ENCODE measurements at places on chromosomes 1 and 21.

DNA sequence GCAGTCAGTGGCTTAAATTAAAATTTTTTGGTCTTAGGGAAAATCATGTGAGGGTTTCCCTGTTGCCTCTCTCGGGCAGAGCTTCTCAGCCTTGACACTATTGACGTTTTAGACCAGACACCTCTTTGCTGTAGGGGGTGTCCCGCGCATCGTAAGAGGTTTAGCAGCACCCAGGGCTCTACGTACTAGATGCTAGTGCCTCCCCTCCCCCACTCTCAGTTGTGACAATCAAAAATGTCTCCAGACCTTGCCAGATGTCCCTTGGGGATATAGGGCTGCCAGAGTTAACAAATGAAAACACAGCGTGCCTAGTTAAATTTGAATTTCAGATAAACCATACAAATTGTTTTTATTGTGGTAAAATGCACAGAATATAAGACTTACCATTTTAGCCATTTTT, 293.3 kb downstream of the DISC1 start:
- DNase-seq = peak; percentile 60

- DNase-seq = no peak
Observed at GRCh38 chr1:100354971-100355394, 2.7 kb downstream of the CDC14A start.

DNA sequence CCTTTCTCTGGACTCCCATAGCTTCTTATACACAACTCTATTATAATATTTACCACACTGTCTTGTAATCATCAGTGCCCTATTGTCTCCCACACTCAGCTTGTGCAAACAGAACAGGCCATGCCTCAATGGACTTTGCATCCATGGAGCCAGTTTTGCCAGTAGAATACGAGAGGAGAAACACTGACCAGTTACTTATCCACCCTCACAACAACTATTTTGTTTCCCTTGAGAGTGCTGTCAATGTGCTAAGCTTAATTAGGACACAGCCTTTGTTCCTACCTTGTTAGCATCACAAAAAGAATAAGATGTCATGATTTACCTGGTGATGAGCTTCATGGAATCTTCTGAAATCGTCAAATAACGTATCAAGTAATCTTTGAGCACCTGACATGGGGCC, 18.1 kb upstream of the LRRC52 start:
- DNase-seq = no peak

- no peak for DNase-seq
Observed at GRCh38 chr1:178537382-178538090, 24.6 kb downstream of the TEX35 start.

DNA sequence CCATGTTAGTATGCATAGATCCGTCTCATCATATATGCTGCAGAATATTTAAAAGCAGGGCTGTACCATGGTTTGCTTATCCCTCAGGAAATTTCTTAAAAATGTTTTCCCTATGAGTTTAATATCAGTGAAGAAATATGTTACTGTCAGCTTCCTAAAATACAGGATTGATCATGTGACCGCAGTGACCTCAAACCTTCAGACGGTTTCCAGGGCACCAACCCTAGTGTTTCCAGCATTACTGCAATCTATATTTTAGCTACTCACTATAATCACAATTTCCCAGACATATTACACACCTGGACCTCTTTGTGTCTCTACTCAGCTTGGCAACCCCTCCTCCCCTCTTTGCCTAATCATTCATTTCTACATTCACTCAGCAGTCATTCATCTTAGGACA, 7.7 kb upstream of the SDHB start:
- DNase-seq = no peak

GRCh38 chr1:43444151-43444828, 9.4 kb downstream of the HYI start:
- no peak for DNase-seq

DNA sequence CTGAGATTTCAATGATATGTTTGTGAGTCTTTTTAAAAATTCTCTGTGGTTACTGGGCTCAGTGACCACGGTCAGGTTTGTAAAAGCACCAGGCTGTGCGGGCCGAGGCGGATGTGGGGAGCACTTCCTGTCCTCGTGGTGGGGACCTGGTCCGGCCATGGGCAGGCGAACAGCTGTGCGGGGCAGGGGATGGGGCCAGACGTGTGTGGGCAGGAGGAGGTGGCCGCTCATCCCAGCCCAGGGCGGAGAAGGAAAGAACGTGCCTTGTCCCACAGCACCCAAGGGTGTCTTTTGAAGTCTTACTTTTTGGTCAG, 5.2 kb upstream of the OXCT2 start:
- DNase-seq = no peak

- DNase-seq = peak; percentile 71
Observed at GRCh38 chr21:46184625-46185555, 631 bp upstream of the SPATC1L start.

DNA sequence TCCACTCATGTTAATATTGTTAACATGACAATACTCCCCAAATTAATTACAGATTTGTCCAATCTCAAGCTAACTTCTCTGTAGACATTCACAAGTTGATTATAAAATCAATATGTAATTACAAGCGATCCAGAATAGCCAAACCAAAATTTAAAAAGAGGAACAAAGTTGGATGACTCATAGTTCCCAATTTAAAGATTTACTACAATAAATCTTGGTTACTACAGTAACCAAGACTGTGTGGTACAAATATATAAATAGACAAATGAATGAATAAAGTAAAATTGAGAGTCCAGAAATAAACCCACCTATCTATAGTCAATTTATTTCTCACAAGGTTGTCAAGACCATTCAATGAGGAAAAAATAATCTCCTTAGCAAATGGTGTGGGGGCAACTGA, 7.1 kb upstream of the KRTAP10-4 start:
- no peak for DNase-seq

GRCh38 chr1:207097871-207098324, 6.1 kb upstream of the C4BPA start:
- no peak for DNase-seq

DNA sequence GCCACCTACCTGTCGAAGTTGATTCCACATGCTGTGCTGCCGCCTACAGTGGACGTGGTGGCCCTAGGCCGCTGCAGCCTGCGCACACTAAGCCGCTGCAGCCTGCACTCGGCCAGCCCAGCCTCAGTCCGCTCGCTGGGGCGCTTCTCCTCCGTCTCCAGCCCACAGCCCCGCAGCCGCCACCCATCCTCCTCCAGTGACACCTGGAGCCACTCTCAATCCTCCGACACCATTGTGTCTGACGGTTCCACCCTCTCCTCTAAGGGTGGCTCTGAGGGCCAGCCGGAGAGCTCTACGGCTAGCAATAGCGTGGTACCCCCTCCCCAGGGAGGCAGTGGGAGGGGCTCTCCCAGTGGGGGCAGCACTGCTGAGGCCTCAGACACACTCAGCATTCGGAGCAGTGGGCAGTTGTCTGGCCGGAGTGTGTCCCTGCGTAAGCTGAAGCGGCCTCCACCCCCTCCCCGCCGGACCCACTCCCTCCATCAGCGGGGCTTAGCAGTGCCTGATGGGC, 46.9 kb downstream of the YARS1 start:
- DNase-seq = no peak

- DNase-seq = no peak
Observed at GRCh38 chr1:12380326-12381249, 150.8 kb downstream of the VPS13D start.

- DNase-seq = peak; percentile 69
Observed at GRCh38 chr1:30191154-30191702, 532.2 kb downstream of the MATN1 start.

GRCh38 chr1:115767403-115767802, 1.1 kb downstream of the CASQ2 start:
- no peak for DNase-seq

DNA sequence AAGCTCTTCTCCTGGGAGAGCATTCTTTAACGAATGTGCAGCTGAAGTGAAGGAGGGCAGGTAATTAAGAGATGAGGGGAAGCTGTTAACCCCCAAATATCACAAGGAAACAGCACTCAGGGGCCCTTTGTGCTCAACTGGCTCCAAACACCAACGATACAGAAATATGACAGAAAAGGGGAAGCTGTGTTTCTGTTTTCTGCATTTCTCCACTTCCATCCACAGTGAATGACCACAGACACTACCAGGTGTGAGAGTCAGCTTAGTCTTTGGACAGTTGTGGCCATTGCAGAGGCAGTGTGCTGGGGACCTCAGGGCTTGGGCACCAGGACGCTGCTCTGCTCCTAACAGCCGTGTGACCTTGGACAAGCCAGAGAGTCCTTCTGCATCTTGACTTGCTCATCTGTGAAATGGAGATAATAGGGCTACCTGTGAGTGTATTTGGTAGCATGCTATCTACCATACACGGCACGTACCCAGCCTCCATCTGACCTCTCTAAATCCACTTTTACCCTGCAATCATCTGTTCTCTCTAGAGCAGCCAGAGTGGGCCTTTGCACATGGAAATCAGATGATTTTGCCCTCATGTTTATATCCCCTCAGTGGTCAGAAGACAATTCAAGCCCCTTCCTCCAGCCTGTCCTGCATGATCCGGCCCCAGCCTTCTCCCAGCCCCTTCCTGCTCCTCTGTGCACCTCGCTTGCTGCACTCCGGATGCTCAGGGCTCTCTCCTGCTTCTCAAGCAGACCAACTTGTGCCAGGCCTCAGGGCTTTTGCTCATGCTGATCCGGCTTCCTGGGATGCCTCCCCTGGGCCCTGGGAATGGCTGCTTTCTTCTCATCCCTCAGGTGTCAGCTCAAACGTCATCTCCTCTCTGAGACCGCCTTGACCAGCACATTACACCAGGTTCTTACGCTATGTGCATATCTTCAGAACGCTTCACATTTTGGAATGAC, 4.7 kb upstream of the TINAGL1 start:
- no peak for DNase-seq

- DNase-seq = no peak
Observed at GRCh38 chr1:193456811-193457280, 270.4 kb upstream of the B3GALT2 start.

DNA sequence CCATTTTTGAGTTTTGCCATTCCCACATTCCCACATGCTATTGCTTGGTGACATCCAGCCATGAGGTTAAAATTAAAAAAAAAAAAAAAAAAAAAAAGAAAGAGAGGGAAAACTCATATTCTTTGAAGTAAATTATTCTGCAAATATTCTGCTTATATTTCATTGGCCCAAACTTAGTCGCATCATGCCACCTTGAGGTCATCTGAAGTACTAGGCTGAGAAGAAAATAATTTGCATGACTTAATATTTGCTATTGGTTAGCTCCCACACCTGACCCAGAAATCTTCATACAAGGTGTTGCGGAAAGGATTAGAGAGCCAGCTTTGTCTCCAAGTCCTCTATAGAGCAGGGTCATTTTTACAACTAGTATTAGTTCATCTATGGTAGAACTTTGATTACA, 2206.0 kb downstream of the MRPL39 start:
- no peak for DNase-seq

DNA sequence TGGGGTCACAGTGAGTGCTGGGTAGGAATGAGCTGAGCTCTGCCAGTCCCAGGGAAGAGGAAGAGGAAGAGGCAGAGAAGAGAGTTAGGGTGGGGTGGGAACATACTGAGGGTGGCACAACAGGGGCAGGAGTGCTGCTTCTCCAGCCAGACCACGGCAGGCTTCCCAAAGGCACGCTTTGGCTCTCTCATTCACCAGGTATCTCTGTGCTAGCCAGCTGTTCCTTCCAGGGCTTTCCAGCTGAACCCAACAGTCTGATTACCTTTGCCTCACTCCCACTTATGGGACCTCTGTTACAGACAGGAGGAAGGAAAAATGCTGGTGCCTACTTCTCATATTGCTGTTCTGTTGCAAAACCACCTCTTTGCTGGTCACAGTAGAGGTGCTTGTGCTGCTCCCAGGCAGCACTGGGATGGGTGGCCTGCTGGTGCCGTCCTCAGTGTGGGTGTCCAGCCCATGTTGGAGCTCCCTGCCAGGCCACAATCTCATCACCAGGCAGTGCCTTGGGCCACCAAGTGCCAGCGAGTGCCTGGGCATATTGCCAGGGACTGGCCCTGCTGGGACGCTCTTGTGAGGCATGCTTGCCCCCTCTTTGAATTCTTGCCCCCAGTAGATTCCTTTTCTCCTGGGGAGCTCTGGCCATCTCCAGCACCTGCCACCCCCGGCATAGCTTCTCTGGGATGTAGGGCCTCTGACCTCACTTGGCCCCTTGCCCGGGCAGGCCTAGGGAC, 2.1 kb downstream of the ADORA1 start:
- no peak for DNase-seq

DNA sequence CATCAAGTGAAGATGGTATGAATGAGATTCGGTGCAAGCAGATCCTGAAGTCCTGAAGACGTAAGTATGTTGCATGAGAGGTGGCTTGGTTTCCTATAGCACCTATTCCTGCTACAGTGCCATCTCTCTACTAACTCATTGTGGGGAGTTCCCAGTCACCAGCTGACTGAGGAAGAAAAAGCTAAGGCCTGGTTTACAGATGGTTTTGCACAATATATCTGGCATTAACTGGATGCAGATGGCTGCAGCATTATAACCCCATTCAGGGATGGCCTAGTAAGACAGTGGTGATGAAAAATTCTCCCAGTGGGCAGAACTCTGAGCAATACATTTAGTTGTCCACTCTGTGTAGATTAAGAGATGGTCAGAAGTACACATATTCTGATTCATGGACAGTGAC, 36.7 kb downstream of the RTCA start:
- no peak for DNase-seq

DNA sequence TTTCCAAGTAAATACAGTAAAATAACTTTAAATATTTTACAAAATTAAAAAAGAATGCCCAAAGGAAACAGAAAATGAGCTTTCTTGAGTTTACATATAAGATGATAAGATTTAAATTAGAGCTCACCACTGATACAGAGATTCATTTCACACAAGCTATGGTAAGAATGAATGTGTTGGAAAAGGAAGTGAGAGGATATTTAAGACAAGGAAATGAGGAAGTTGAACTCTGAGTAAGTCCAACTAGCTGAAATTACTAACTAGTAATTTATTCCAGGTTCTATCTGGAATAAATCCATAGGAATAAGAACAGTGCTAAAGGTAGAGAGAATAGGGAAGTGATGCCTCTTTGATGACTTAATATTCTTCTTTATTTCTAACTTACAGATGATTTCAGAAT, 42.4 kb downstream of the FNBP1L start:
- DNase-seq = no peak

- DNase-seq = no peak
Observed at GRCh38 chr1:99268021-99268420, 3.7 kb downstream of the PLPPR4 start.

GRCh38 chr1:230195199-230195598, 128.2 kb downstream of the GALNT2 start:
- DNase-seq = no peak

DNA sequence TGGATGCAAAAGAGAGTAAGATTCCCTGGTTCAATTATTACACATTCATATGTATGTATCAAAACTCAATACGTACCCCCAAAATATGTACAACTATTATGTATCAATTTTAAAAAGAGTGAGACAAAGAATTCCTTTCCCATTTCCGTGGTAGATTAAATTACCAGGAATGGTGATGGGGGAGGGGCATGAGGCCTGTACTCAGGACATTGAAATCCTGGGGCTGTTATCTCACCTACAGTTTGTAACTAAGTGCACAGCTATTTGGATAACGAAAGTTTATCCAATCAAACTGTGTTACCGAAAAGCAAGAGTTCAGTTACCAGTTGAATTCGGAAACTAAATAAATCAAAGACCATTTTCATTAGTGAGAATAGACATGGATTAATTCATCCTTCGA, 8.3 kb upstream of the ESRRG start:
- DNase-seq = no peak

GRCh38 chr21:28604946-28605537, 387.6 kb downstream of the LTN1 start:
- no peak for DNase-seq

- DNase-seq = no peak
Observed at GRCh38 chr21:23886828-23887724, 1720.2 kb downstream of the MRPL39 start.

All from CD8-positive, alpha-beta memory T cell (primary cell).